ENCODE measurements at places on chromosomes 1 and 21. TPM values are rescaled to one million over a fixed set of nuclear protein-coding genes. Genes with fewer than 3 reads are reported as not detected.

GRCh38 chr1:169009666-169010065, 96.8 kb upstream of the ATP1B1 start:
- no peaks in the 10 kb centered on the region for H3K4me1 ChIP-seq
- H3K27me3 ChIP-seq, result peaks cover 9% of the 10 kb centered on the region
- H3K4me3 ChIP-seq, result no peak overlapping the region
- no peak overlapping the region for H3K27ac ChIP-seq

GRCh38 chr21:34200288-34200905, 127.0 kb downstream of the MRPS6 start:
- no peaks in the 10 kb centered on the region for H3K36me3 ChIP-seq
- DNase-seq, result peak; percentile 82
- no peaks in the 10 kb centered on the region for H3K27me3 ChIP-seq
- H3K27ac ChIP-seq, result peak overlapping the region; percentile 94
- H3K4me1 ChIP-seq, result peaks cover 39% of the 10 kb centered on the region

DNA sequence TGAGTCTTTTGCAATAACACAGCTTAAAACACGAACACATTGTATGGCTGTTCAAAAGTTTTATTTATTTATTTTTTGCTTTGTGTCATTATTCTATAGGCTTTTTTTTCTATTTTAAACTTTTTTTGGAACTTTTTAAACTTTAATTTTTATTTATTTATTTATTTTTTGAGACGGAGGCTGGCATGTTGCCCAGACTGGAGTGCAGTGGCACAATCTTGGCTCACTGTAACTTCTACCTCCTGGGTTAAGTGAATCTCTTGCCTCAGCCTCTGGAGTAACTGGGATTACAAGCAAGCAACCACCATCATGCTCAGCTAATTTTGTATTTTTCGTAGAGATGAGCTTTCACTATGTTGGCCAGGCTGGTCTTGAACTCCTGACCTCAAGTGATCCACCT, 88.3 kb upstream of the GADD45A start:
- H3K36me3 ChIP-seq, result no peaks in the 10 kb centered on the region
- no peaks in the 10 kb centered on the region for H3K27me3 ChIP-seq
- peaks cover 7% of the 10 kb centered on the region for H3K4me1 ChIP-seq
- H3K27ac ChIP-seq, result no peak overlapping the region
- no peak for DNase-seq
- no peak overlapping the region for H3K4me3 ChIP-seq

DNA sequence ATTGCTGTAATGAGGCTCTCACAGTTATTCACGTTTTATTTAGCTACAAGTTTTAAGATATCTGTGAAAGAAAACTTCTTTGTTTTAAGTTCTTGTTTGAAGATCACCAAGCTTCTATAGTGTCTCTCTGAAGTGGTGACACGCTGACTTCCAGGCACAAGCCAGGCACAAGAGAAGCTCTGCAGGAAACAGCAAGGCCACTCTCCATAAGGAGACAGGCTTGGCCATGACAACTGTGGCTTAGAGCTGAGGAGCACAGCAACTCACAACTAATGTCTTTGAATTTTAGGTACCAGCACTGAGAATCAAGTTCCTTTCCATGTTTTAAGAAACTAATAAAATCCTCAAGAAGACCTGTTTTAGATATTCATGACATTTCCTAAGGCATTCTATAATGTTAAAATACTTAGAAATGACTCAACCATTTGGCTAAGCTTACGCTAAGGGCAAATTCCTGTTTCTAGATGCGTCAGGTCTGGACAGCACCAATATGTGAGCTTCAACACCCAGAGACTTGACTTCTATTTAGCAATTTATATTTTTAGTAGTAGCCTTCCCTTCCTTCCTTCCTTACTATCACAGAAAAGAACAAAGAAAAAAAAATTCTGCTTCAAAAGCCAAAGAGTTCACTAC, 40.2 kb downstream of the APP start:
- H3K4me3 ChIP-seq, result no peak overlapping the region
- H3K27ac ChIP-seq, result peak overlapping the region; percentile 52
- DNase-seq, result peak; percentile 75
- peaks cover 40% of the 10 kb centered on the region for H3K4me1 ChIP-seq
- no peaks in the 10 kb centered on the region for H3K36me3 ChIP-seq

DNA sequence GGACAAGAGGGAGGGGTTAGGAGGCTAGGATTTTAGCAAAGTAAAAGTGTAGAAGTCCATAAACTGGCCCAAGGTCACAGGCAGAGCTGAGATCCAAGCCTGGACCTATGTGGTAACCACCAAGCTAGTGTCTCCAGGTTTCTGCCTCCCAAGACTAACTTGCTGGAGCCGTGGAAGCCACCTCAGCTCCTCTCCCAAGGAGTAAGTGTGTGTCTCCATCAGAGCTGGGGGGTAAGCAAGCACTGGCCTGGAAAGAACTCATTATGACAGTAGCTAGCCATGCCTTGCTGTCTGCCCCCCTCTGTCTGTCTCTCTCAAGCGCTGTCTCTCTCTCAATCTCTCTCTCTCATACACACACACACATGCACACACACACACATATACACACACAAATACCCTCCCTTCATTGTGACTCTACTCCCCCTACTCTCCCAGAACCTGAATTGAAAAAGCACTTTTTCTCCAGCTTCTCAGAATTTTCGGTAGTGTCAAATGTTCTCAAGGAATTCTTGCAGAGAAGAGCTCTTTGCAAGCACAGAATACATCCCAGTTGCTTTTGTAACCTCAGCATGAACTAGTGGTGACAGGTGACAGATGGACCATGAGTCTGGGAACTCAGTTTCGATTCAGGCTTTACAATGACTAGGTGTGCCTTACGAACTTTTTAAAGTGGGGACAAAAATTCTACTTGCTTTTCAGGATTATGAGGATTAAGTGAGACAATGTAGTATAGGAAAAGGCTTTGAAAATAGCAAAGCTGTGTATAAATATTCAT, 238.0 kb upstream of the FGGY start:
- no peak overlapping the region for H3K4me3 ChIP-seq
- peaks cover 7% of the 10 kb centered on the region for H3K4me1 ChIP-seq
- peaks cover 5% of the 10 kb centered on the region for H3K27me3 ChIP-seq
- no peaks in the 10 kb centered on the region for H3K36me3 ChIP-seq
- H3K27ac ChIP-seq, result no peak overlapping the region
- no peak for DNase-seq

DNA sequence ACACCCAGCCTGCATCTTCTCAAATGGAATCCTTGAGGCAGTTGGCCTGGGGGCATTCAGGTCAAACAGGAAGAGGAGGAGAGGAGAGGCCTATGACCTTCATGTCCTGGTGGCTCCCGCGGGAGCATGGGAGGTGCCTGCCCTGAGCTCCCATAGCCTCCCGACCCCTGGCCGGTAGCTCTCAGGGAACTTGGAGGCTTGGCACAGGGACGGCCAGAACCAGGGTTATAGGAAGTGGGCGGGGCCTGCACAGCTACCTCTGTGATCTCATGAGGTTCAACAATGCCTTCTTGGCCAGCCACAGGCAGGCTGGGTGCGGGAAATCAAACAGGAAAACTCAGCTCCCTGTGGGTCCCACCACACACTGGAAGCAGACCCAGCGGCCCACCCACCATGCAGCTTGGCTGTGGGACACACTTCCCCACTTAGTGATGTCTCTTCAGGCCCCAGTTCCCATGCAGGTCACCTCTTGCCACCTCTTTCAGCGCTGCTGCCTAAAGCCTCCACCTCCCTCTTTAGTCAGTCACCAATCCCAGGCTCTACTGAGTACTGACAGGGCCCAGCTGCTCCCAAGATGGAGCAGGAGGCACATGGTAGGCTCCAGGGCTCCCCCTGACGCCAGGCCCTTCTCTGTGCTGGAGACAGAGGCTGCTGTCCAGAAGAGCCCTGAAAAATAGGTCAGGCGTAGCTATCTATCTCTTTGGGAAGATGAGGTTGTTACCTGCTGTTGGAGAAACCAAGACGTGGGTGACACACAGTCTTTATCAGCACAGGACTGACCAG, at the start of gene SLFNL1:
TSS of gene SLFNL1 (minus strand) at position 200 of the 783 bp plus-strand sequence. CDS start 1,065 bp downstream, outside the sequence.
- H3K4me1 ChIP-seq, result no peaks in the 10 kb centered on the region
- H3K27ac ChIP-seq, result peak within 1 kb of the TSS; percentile 54
- peaks cover 6% of the 10 kb centered on the region for H3K36me3 ChIP-seq
- H3K4me3 ChIP-seq, result no peak within 1 kb of the TSS
- peak; percentile 69 for DNase-seq

DNA sequence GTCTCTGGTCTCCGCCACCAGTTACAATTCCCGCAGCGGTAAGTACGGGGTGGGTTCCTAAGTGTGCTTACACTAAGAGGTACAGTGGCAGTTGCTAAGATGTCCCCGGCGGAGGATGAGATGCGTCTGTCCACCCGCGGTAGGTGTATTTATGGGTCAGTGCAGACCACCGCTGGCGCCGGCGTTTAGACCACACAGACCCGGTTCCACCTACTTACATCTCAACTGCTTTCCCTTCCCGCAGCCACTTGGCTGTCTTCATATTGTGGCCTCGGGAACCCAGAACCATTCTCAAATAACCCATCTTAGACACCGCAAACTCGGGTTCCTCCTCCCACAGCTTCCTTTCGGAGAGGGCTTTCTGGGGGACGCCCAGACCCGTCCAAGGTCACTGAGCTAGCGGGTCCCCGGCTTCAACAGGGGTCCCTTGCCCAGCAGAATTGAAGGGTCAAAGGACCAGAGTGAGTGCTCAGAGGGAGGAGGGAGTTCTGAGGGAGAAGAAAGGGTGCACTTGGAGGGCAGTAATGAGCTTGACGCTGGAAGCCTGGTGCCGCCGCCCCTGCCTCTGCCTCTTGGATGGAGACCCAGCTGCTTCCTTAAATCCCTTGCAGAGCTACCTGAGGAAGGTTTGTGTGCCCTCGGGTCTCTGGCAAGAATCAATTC, 8.6 kb downstream of the NR5A2 start:
- H3K4me3 ChIP-seq, result no peak overlapping the region
- peaks cover 6% of the 10 kb centered on the region for H3K4me1 ChIP-seq
- no peak for DNase-seq
- no peak overlapping the region for H3K27ac ChIP-seq
- H3K27me3 ChIP-seq, result peaks cover 100% of the 10 kb centered on the region

DNA sequence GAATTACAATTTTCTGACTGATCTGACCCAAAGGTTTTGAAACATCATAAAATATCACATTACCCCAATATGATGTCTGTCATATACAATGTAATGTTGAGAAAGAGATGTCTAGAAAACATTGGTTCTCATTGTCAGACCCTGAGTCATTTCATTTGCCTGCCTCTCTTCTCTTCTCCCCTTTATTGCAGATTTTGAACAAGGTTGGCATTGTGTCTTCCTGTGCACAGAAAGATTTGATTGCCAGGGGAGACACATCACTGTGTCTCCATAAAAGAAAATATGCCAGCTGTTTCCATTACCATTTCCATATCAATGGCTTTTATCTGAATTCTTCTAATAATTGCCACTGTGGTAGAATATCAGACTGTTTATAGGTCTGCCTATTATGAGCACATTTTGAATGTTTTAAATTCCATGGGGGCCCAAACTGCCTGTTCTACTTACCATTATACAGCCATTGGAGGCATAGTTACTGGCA, 65.6 kb downstream of the IFI44 start:
- H3K27me3 ChIP-seq, result no peaks in the 10 kb centered on the region
- H3K4me1 ChIP-seq, result peaks cover 25% of the 10 kb centered on the region
- no peak overlapping the region for H3K27ac ChIP-seq

- no peak overlapping the region for H3K27ac ChIP-seq
- DNase-seq, result no peak
- H3K4me3 ChIP-seq, result no peak overlapping the region
- peaks cover 16% of the 10 kb centered on the region for H3K36me3 ChIP-seq
Measured at GRCh38 chr1:232954594-232955365, 4.4 kb downstream of the NTPCR start.

DNA sequence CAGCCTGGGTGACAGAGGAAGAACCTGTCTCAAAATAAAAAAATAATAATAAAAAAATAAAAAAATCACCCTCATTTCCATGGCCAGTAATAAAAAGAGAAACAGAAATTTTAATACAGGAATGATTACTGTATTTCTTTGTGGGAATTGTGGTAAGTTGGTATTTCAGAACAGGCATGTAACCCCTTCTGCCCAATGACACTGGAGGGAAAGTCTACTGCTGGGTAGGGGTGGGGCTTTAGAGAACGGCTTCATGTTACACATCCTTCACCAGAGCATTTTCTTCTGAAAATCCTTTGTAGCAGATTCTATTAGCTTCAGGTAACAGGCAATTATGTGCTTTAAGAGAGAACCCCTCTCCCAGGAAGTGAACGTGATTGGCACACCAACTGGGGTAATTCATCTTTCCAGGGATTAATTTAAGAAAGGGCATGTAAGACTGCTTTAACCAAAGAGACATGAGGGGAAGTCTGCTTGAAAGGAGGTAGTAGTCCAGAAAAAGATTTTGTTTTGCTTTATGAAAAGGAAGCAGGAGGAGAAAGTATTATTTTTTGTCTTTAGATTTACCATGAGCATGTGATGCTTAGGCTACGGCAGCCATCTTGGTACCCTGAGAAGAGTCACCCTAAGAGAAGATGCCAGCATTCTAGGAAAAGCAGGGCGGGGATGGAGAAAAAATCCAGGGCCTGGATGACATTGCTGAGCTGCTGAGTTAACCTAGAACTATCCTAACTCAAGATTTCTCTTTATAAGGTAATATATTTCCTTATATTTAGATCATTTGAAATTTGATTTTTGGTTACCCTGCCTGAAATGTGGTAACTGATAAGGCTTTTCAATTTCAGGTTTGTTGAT, 57.7 kb upstream of the DPT start:
- H3K27ac ChIP-seq, result no peak overlapping the region
- no peaks in the 10 kb centered on the region for H3K4me1 ChIP-seq
- no peak for DNase-seq
- no peaks in the 10 kb centered on the region for H3K27me3 ChIP-seq
- H3K4me3 ChIP-seq, result no peak overlapping the region
- no peaks in the 10 kb centered on the region for H3K36me3 ChIP-seq

DNA sequence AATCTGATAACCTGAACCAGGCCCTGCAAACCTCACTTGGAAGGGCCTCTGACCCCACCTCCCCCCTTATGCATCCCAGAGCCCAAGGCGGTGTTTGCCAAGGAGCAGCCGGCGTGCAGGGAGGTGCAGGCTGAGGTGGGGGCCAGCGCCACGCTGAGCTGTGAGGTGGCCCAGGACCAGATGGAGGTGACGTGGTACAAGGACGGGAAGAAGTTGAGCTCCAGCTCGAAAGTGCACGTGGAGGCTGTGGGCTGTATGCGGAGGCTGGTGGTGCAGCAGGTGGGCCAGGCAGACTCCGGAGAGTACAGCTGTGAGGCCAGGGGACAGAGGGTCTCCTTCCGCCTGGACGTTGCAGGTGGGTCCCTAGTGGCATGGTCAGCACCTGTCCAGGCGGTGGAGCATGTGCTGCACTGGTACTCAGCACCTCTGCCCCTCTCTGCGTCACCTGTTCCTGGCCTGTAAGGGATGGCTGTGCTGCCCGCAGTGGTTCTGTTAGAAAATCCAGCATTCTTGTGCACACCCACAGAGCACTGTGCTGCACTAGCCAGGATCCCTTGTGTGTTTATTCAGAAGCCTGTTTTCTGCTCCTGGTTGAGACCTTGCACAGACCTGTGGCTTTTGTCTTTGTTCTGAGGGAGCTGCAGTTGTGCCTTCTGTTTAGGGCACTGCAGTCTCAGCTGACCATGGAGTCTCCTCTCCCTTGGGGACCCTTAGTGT, 11.6 kb downstream of the OBSCN start:
- H3K36me3 ChIP-seq, result peaks cover 67% of the 10 kb centered on the region
- H3K4me1 ChIP-seq, result no peaks in the 10 kb centered on the region
- no peaks in the 10 kb centered on the region for H3K27me3 ChIP-seq
- no peak overlapping the region for H3K4me3 ChIP-seq
- DNase-seq, result no peak

- no peak for DNase-seq
- H3K4me1 ChIP-seq, result no peaks in the 10 kb centered on the region
- H3K27ac ChIP-seq, result no peak overlapping the region
- no peak overlapping the region for H3K4me3 ChIP-seq
- no peaks in the 10 kb centered on the region for H3K27me3 ChIP-seq
- no peaks in the 10 kb centered on the region for H3K36me3 ChIP-seq
Measured at GRCh38 chr1:212196355-212196754, 88.9 kb upstream of the PPP2R5A start.

Gene LCE2A
- polyA plus RNA-seq, result not detected

Gene LCE1F
- not detected for polyA plus RNA-seq

Gene AGT
- 23.8 TPM for polyA plus RNA-seq

Gene C1orf94
- polyA plus RNA-seq, result not detected

Gene CLCN6
- 15.8 TPM for polyA plus RNA-seq
